Neural crest cell (in vitro differentiated cells): ENCODE measurements at places on chromosomes 7 and 10. TPM values are rescaled to one million over a fixed set of nuclear protein-coding genes. Genes with fewer than 3 reads are reported as not detected.

- DNase-seq, result no peak
Measured at GRCh38 chr7:128781851-128782250, 6.3 kb upstream of the OPN1SW start.

DNA sequence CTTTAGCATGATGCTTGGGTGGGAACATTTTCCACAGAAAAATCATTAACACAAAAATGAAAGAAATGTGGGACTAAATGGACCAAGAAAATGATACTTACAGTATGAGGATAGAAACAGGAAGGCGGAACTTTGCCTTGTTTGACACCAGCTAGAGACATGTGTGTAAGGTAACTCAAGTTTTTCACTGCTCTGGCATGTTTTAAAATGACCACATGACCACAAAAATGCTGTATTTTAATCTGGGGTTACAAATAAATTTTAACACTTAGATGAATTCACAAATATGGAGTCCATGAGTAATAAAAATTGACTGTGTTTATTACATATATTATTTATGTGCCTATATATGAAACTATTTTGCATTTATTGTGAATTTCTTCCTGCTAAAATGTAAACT, 100.9 kb upstream of the PHYHIPL start:
- DNase-seq, result no peak

GPR85 gene
- 1.6 and 2.5 TPM in 2 replicates for total RNA-seq

CDHR3 gene
- total RNA-seq, result 5.4 and 6.1 TPM in 2 replicates

DNA sequence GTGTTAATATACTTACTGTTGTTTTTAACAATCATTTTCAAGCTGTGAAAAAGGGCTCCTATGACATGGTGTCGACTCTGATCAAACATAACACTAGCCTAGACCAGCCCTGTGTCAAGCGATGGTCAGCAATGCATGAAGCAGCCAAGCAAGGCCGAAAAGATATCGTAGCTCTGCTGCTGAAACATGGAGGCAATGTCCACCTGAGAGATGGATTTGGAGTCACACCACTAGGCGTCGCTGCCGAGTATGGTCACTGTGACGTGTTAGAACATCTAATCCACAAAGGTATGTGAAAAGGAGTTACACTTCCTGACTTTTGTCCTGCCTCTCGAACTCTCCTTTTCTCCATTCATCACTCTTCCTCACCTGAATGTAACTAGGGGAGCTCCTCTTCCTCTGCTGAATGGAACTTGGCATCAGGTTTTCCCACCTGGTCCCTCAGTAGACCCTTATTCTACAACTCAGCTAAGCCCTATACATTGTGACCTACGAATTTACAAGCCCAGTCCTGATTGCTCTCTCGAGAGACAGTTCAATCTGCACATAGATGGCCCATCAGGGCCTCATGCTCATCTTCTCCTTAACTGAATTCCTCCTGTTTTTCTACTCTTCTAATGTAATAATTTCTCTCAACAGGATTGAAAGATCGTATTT, 23.0 kb downstream of the ASB15 start:
- peak; percentile 32 for DNase-seq

GRCh38 chr7:123863461-123863860, 18.5 kb downstream of the HYAL4 start:
- no peak for DNase-seq

ADCY1 gene
- total RNA-seq, result 13.7 and 14.2 TPM in 2 replicates
